ENCODE measurements at places on chromosomes 1 and 21. TPM values are rescaled to one million over a fixed set of nuclear protein-coding genes. Genes with fewer than 3 reads are reported as not detected.

The CHI3L1 gene
- total RNA-seq = not detected

The HSF2BP gene
- total RNA-seq = 1.3 TPM

The CR2 gene
- not detected for total RNA-seq

The AGRN gene
- total RNA-seq = 99.7 TPM

The RHOU gene
- total RNA-seq = 0.30 TPM

The GPR25 gene
- not detected for total RNA-seq
